ENCODE measurements at places on chromosomes 3 and 15. TPM values are rescaled to one million over a fixed set of nuclear protein-coding genes. Genes with fewer than 3 reads are reported as not detected.

The CEP152 gene
- 0.77 TPM for polyA plus RNA-seq

The SGO1 gene
- 1.6 TPM for polyA plus RNA-seq

The STRIT1 gene
- polyA plus RNA-seq, result not detected

The ZNF620 gene
- polyA plus RNA-seq, result 0.27 TPM

The CKMT1B gene
- polyA plus RNA-seq, result 0.12 TPM

The P2RY14 gene
- polyA plus RNA-seq, result not detected

The TNFSF10 gene
- not detected for polyA plus RNA-seq

The SEMA3B gene
- polyA plus RNA-seq, result 59.0 TPM

The COL8A1 gene
- 213 TPM for polyA plus RNA-seq

The ACTC1 gene
- polyA plus RNA-seq, result 15.2 TPM

The COL7A1 gene
- polyA plus RNA-seq, result 41.6 TPM

DNA sequence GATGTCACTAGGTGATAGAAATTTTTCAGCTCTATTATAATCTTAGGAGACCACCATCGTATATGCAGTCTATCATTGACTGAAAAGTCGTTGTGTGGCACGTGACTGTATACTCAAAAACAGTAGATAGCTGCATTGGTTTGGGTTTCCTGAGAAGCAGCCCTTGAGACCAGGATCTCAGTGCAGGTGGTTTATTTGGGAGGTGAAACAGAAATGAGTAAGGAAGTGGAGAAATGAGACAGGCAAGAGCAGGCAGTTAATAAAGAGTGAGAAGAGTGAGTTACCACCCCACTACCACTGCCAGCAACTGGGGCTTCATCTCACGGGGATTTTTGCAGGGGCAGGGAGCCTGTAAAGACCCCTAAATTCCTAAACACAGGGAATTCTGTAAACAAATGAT lies 221.0 kb downstream of the SHQ1 start:
- no peak for DNase-seq

DNA sequence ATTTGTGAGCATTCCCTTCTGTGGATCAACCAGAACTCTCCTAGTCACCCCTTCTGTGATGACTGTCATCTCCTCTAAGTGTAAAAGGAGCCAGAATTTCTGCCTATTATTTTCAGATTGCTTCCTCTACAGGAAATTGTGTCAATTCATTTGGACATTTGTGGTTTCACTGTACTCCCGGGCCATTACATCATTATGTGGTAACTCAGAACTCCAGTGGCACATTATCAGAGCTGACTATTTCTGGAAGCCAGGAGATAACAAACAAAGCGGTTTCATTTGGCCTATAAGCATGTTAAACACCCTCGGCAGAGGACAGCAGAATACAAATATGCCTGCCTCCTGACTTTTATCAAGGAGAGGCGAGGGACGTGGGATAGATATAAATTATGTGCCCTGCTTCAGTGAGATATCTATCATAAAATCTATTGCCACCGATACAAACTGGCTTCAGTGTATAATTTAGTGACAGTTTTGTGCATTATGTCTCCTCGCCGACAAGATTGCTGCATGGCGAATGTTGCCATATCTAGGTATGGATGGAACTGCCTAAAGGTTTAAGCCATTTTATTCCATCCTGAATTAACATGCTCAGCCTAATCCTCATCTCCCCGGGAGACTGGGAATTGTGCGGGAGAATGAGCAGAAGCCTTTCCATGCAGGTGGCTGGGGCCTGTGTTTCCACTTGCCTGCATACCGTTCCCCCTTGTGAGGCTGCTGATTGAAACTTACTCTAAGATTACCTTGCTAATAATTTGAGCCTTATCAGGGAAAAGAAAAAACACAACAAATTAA lies 193.4 kb upstream of the SEMA6D start:
- DNase-seq, result no peak

DNA sequence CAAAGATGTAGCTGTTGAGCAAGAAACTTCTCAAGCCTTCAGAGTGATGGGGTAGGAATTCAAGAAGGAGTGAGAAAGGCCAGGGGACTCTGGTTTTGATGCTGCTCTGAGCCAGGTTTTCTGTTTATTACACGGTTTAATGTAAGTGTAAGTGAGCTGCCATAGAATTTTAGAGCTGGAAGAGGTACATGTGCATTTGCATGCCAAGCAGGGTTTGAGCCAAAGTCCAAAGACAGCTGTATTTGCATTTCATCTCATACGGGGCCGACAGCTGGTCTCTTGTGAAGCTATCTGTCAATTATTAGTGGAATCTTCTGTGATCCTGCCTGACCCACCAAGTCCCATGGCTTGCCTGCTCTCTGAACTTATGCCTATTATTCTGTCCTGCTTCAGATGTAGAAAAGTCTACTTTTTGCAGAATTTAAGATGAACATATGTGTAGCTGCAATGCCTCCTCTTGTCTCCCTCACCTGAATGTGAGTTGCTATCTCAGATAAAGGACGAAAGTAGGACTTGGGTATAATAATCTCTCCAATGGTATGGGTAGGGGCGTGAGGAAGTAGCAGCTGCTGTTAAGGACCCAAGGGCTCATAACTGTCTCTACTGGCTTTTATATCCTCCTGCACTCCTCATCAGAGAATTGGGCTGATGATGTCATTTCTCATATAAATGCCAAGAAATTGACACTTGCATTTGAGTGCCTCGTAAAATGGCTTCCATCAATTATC lies 160.0 kb downstream of the SQOR start:
- no peak for DNase-seq

GRCh38 chr15:70795311-70795665 lies 31.9 kb upstream of the UACA start:
- DNase-seq, result peak; percentile 92

GRCh38 chr15:61301701-61302100 lies 72.6 kb upstream of the RORA start:
- no peak for DNase-seq

GRCh38 chr15:86197770-86198169 lies 118.1 kb downstream of the AGBL1 start:
- no peak for DNase-seq

DNA sequence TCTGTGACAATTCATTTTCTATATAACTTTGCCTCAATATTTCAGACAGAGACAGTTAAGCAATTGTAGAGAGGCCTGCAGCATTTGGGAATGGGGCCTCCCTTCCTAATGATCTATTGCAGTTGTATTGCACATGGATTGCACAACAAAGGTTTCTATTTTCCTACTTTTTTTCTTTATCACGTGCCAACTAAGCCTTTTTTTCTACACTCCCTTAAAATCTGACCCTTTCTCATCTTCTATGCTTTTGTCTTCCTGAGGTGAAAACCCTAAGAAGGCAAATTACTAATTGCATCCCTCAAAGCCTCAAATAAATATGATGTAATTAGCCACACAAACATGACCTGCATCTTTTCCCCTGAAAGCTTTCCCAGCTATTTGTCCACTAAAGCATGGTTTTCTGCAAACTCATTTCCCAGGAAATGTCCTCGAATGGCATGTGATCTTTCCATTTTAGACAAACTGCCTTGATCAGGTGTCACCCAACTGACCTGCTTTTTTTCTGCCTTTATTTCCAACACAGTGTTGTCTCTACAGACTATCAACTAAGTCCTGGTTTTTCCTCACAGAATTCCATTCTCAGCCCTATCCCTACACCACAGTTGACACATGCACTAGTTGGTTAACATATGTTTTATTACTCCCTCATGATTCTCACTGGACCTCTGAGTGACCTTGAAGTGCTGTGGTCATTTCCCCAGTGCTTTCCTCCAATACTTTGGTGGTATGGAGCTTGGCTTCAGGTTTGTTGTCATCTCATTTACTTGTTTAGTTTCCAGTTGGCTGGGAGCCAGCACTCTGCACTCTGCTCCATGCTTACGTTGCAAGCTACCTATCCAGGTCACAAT lies 31.9 kb upstream of the TSC22D2 start:
- no peak for DNase-seq

- DNase-seq, result no peak
These were observed 184.8 kb upstream of the CHL1 start for GRCh38 chr3:11734-12133.

- no peak for DNase-seq
These were observed 71.5 kb upstream of the KLF13 start for GRCh38 chr15:31255176-31255510.

DNA sequence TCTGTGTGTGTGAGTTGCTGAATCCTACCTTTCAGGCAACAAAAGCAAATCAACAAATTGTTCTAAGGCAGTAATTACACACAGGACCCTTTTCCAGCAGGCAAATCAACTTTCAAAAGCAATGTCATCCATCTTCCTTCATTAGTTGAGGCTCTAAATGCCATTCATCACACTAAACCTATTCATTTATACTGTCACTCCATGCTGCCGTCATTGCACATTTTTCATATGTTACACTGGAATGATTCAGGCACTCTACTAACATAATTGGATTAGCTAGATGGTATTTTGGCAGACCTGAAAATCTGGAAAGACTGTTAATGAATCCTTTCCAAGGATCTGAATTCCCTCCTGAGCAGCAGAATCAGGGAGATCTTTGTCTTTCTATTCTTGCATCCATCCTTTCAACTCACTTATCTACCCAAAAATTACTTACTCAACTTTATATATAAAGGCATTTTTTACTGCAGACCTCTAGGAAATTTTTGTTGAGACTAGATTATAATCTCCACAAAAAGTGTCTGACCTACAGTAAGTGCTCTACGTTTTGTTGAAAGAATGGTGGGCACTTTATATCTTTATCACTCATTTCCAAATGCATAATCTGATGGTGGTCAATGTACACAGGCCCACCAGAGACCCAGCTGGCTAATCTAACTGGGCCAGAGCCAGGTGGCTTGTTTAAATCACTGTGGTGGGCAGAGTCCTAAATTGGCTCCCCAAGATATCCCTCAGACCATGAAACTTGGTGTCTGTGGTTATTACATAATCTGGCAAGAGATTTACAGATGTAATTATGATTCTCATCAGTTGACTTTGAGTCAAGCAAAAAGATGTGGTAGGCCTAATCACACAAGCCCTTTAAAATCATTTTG lies 25.0 kb downstream of the MIX23 start:
- DNase-seq, result no peak

DNA sequence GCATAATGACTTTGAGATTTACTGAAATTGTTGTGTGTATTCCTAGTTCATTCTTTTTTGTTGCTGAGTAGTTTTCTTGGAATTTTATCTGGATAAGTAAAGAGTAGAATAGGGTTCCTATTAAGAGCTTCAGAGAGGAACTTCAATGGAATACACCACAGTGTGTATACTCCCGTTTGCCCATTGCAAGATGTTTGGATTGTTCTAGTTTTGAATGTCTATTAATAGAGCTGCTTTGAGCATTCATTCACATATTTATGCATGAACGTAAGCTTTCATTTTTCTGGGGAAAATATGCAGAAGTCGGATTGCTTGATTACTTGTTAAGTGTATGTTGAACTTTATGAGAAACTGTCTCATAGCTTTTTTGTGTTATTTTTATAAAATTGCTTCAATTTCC lies 580.5 kb downstream of the OTOL1 start:
- DNase-seq, result no peak

GRCh38 chr3:163785693-163786092 lies 1292.6 kb downstream of the SI start:
- no peak for DNase-seq

DNA sequence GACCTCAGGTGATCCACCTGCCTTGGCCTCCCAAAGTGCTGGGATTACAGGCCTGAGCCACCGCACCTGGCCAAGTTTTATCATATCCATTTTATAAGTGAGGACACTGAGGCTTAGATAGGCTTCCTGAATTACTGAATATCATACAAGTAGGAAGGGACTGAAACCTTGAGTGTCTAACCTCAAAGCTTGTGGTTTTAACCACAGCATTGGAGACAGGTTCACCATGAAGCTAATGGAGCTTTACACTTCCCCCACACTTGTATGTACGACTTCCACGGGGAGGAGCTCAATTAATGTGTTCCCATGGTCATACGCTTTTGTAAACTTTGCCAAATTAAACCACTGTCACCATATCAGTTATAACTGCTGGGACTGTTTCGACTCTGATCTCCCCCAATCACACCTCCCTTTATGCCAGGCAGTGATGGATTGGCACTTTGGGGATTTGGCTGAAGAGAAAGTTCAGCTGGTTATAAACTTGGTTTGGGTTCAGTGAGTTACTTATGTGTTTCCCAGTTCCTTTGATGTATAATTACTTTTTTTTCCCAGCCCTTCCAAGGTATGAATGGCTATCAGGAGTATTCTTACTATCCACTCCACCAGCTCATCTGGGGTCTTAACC lies 38.4 kb upstream of the MEIS2 start:
- no peak for DNase-seq

DNA sequence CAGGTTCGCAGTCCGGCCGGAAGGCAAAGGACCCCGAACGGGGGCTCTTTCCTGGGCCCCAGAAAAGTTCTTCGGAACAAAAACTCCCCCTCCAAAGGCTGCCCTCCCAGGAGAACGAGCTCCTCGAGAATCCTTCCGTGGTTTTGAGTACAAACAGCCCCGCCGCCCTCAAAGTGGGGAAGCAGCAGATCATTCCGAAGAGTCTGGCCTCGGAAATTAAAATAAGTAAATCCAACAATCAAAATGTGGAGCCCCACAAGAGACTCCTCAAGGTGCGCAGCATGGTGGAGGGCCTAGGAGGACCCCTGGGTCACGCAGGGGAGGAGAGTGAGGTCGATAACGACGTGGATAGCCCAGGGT lies 1.3 kb downstream of the ARHGEF26 start:
- DNase-seq, result no peak

- no peak for DNase-seq
These were observed 144.2 kb downstream of the RYR3 start for GRCh38 chr15:33454996-33455395.

DNA sequence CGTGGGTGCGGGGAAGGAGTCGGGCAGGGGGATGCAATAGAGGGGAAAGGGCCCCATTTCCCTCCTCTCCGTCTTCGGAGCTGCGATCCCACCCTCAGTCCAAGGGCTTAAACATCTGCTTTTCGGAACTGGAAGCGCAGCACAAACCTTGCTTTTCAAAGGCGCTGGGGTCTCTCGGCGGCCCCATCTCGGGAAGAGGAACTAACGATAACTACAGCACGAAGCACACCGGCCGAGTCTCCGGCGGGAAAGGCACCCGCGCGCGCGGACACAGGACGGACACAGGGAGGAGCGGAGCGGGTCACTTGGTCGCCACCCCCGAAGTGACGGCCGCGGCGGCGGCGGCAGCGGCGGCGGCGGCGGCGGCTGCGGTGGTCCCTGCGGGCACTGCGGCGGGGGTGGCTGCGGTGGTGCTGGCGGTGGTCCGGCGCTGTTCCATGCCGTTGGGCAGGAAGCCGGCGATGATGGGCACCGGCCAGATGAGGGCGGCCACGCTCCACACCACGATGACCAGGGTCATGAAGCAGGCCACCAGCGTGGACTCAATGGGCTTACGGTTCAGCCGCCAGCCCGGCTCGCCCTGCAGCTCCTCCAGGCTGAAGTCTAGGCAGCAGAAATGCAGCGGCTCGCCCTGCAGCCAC lies 1.1 kb downstream of the TMEM158 start:
- DNase-seq, result no peak

All from BJ (cell line).